ENCODE measurements at places on chromosomes 3 and 15. TPM values are rescaled to one million over a fixed set of nuclear protein-coding genes. Genes with fewer than 3 reads are reported as not detected.
A peak's percentile ranks its signal among the peaks of the same experiment; 100 is the strongest.

DNA sequence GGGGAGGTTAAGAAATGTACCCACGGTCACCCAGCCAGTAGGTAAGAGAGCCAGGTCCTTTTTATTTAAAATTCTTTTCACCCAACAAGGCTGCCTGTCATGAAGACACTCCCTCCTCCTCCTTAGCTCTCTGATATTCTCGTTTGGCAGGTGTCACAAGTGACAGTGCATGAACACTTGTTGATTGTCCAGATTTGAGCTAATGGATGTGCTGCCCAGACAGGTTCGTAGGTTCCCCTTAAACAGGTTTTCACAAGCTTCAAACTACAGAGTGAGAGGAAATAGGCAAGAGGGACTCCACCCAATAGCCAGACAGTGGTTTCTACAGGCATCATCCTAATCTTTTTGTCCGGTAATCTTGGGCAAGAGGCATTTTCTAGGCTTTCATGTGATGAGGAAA lies 32.2 kb downstream of the ATP13A4 start:
- H3K36me3 ChIP-seq: no peaks in the 10 kb centered on the region
- no peak for DNase-seq
- no peak overlapping the region for H3K27ac ChIP-seq
- no peaks in the 10 kb centered on the region for H3K4me1 ChIP-seq

- DNase-seq: no peak
- H3K4me3 ChIP-seq: no peak overlapping the region
- no peaks in the 10 kb centered on the region for H3K27me3 ChIP-seq
Measured at GRCh38 chr3:190718097-190718496, 144.4 kb downstream of the GMNC start.

- no peak overlapping the region for H3K27ac ChIP-seq
- DNase-seq: peak; percentile 51
- H3K36me3 ChIP-seq: no peaks in the 10 kb centered on the region
- H3K27me3 ChIP-seq: no peaks in the 10 kb centered on the region
- no peak overlapping the region for H3K4me3 ChIP-seq
Measured at GRCh38 chr15:77118882-77119321, 48.0 kb upstream of the TSPAN3 start.

The SCN5A gene
- total RNA-seq: 0.61 TPM

GRCh38 chr3:165643425-165643824 lies 193.8 kb downstream of the BCHE start:
- H3K27me3 ChIP-seq: no peaks in the 10 kb centered on the region
- DNase-seq: peak; percentile 41
- peak overlapping the region; percentile 98 for H3K27ac ChIP-seq
- peaks cover 11% of the 10 kb centered on the region for H3K36me3 ChIP-seq

DNA sequence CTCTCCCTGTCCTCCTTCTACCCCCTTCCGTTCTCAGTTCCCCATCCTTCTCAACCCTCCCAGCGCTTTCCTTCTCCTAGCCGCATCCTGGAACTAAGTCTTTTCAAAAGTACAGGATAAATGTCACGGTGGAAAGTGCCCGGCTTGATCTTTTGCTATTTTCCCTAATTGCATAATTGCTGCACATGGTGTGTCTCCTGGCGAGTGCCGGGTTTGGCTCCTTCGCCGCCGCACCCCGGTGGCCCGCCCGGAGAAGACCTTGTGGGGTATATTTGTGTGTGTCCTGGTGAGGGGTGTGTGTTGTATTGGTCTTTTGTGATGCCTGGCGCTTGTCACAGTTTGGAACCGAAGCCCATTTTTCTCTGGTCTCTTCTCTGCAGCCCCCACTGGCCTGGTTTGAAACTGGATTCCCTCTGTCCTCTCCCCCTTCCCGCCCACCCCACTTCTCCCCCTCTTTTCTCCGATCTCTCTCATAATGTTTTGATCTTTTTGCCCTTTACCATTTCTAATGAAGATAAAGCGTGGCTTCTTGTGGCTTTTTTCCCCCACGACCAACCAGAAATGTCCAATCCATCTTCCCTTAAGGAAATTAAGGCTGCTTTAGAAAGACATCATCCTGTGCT lies 692 bp downstream of the UBE2E2 start:
- H3K4me3 ChIP-seq: peak overlapping the region; percentile 84
- peaks cover 36% of the 10 kb centered on the region for H3K27me3 ChIP-seq
- DNase-seq: peak; percentile 11
- H3K27ac ChIP-seq: peak overlapping the region; percentile 76
- H3K4me1 ChIP-seq: peaks cover 8% of the 10 kb centered on the region

GRCh38 chr15:61633951-61634350 lies 404.8 kb upstream of the RORA start:
- DNase-seq: no peak
- H3K4me1 ChIP-seq: no peaks in the 10 kb centered on the region
- peaks cover 37% of the 10 kb centered on the region for H3K27me3 ChIP-seq
- H3K4me3 ChIP-seq: no peak overlapping the region
- H3K27ac ChIP-seq: no peak overlapping the region

DNA sequence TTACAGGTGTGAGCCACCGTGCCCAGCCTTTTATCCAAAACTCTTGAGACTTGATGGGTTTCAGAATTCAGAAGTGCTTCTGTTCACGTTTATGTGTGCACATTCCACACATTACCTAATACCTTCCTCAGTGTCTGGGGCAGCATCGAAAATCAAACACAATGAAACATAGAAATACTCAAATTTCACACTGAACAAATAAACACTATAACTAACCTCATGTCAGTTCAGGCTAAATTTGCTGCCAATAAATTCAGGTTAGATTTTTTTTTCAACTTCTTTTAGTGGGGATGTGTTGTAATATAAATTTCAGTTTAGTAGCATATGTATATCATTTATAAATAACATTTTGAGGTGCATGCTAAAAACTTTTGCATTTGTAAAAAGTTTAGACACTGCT lies 2.8 kb downstream of the EIF2AK4 start:
- no peak for DNase-seq
- H3K27me3 ChIP-seq: no peaks in the 10 kb centered on the region
- peaks cover 18% of the 10 kb centered on the region for H3K36me3 ChIP-seq
- H3K4me3 ChIP-seq: no peak overlapping the region

DNA sequence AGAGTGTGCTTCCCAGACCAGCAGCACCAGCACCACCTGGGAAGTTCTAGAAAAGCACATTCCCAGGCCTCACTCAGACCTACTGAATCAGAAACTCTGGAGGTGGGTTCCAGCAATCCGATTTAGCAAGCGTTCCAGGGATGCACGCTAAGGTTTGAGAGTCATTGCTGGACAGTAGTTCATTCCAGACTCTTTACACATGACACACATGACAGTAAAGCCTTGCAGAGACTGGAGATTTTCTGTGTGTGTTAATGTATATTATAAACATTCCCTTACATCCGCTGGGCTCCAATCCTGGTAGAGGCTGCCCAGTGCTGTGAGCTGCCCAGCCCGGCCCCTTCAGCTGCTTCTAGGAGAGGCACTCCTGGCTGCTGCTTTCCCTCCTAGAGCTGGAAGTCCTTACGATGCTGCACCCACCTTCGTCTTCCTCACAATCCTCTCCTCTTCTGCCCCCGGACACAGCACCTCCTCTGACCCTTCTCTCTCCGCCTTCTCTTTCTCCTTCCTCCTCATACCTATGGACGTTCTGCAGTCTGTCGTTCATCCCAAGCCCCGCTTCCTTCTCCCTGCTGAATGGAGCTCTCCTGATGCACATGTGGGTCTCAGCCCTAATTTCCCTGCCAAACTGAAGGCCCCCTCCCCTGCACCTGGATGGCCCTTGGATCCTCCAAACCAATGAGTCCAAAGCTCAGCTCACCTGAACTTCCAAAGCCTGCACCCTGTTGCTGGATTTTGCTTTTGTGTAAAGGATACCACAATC lies 44.4 kb downstream of the ITGA11 start:
- peaks cover 36% of the 10 kb centered on the region for H3K27me3 ChIP-seq
- H3K4me1 ChIP-seq: no peaks in the 10 kb centered on the region
- H3K36me3 ChIP-seq: no peaks in the 10 kb centered on the region
- H3K4me3 ChIP-seq: no peak overlapping the region
- DNase-seq: no peak

The NEDD4 gene
- total RNA-seq: 48.0 TPM

DNA sequence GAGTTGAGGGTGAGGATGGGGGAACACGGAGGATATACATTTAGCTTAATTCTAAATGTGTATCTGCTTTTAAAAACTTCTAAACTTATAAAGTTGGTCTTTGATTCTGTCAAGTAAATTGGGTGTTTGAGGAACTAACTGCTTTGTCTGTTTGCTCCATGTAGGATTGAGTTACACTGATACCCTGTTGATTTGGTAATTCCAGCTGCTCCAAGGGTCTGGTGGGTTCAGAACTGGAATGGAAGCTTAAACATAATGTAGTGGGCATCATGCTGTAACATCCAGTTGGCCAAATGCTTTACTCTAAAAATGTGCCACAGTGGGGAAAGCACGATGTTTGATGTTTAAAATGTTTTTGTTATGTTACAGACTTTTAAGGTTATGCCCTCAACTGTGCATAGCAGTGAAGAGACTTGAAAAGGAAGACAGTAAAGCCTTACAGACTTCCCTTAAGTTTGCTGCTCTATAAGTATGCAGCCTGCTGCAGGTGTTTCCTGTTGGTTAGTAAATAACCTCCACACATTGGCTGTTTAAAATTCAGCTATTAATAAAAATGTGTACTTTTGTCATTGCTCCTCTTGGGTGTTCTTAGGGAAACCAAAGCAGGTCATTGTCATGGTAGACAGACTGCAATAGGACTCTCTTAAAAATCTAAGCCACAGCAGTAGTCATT lies 5.9 kb upstream of the EDEM1 start:
- H3K36me3 ChIP-seq: peaks cover 52% of the 10 kb centered on the region
- H3K27ac ChIP-seq: no peak overlapping the region
- DNase-seq: no peak
- H3K4me1 ChIP-seq: no peaks in the 10 kb centered on the region
- no peaks in the 10 kb centered on the region for H3K27me3 ChIP-seq

DNA sequence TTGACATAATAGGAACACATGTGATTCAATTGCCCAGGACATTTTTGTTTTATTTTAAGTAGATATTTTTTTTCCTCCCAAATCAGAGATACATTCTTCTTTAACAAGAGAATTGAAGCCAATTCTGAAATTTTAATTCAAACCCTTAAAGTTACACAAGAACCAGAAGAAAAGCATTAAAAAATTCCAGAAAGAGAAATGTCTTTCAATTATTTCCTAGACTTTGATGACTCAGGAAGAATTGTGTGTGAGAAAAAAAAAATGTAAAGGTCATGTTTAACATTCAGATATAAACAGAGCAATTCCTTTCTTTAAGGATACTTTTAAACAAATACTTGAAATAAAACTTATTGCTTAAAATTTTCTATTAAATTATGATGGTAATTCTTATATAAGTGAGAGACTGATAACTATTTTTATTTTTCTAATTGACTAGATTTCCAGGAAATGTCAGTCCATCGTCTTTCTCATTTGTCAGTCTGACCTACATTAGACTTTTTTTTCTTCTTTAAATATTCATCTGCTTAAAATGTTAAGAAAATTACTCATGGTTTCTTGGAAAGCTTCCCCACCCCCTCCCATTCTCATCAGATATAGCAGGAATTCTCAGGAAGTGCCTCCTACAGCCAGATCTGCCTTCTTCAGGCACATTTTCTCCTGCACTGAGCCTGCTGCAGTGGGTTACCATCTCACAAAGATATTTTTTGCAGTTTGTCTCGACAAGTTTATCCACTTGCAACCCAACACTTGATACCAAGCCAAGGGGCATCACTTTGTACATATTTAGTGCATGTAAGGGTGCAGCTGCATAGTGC lies 261.8 kb upstream of the CBLB start:
- H3K36me3 ChIP-seq: no peaks in the 10 kb centered on the region
- no peaks in the 10 kb centered on the region for H3K4me1 ChIP-seq
- no peak overlapping the region for H3K4me3 ChIP-seq
- H3K27me3 ChIP-seq: no peaks in the 10 kb centered on the region

GRCh38 chr3:63343674-63344073 lies 65.6 kb downstream of the SYNPR start:
- peak; percentile 80 for DNase-seq
- H3K27ac ChIP-seq: no peak overlapping the region
- peaks cover 32% of the 10 kb centered on the region for H3K4me1 ChIP-seq

The UBP1 gene
- 68.3 TPM for total RNA-seq

- no peaks in the 10 kb centered on the region for H3K27me3 ChIP-seq
- H3K4me3 ChIP-seq: no peak overlapping the region
- H3K36me3 ChIP-seq: no peaks in the 10 kb centered on the region
- H3K4me1 ChIP-seq: peaks cover 19% of the 10 kb centered on the region
Measured at GRCh38 chr3:190213727-190214126, 93.0 kb upstream of the P3H2 start.

The ACTR8 gene
- 21.5 TPM for total RNA-seq

- no peak overlapping the region for H3K27ac ChIP-seq
- no peak overlapping the region for H3K4me3 ChIP-seq
- H3K27me3 ChIP-seq: peaks cover 77% of the 10 kb centered on the region
- no peak for DNase-seq
- H3K4me1 ChIP-seq: no peaks in the 10 kb centered on the region
Measured at GRCh38 chr3:65277798-65278197, 590.0 kb upstream of the ADAMTS9 start.

The CHL1 gene
- total RNA-seq: 1.0 TPM

DNA sequence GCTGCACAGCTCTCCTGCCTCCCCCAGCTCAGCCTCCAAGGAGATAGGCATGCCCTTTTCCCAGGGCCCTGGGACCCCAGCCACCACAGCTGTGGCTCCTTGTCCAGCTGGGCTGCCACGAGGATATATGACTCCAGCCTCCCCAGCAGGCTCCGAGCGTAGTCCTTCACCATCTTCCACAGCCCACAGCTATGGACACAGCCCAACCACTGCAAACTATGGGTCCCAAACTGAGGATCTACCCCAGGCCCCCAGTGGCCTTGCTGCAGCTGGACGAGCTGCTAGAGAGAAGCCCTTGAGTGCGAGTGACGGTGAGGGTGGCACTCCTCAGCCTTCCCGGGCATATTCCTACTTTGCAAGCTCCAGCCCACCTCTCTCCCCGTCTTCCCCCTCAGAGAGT lies 20.5 kb upstream of the APEH start:
- H3K4me1 ChIP-seq: no peaks in the 10 kb centered on the region
- no peak for DNase-seq
- no peaks in the 10 kb centered on the region for H3K36me3 ChIP-seq
- no peak overlapping the region for H3K27ac ChIP-seq
- H3K27me3 ChIP-seq: peaks cover 13% of the 10 kb centered on the region

DNA sequence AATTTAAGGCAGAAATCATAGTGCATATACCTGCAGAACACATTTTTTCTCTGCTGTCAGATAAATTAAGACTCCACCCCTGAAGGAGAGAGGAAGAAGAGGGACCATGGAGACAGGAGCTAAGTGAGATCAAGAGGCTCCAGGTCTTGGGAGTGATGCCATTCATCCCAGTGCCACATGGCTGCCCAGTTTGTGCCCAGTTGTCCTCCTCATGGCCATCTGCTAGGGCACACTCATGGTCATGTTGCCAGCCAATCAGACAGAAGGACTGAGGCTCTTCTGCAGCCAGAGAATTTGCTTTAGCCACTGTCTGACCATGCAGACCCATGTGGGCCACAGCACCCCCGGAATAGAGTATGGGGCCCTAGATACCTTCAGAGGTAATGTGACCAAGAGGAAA lies 270.5 kb upstream of the PROK2 start:
- H3K4me1 ChIP-seq: no peaks in the 10 kb centered on the region
- H3K36me3 ChIP-seq: no peaks in the 10 kb centered on the region
- peaks cover 28% of the 10 kb centered on the region for H3K27me3 ChIP-seq
- H3K4me3 ChIP-seq: no peak overlapping the region

Data from Calu3 (cell line).